ENCODE measurements at places on chromosomes 4 and X. TPM values are rescaled to one million over a fixed set of nuclear protein-coding genes. Genes with fewer than 3 reads are reported as not detected.

TCEANC gene
- 4.7 TPM for total RNA-seq

DNA sequence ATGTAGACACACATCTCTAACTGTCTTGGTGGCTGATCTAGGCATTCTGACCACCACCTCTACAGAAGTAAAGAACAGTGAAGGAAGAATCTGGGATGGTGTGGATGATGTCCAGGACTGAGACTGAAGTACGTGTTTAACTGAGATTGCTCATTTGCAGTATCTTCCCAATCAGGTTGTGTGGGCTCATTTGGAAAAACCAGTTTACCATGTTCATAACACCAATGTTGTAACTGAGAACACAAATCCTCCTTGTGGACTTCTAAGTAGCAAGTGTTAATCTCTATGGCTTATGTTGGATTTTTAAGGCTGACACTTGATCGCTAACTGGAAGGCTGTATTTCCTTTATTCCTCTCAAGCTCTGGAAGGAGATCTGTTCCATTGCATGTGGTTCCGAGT is 144.7 kb downstream of the ZNF518B start:
- no peak overlapping the region for H3K4me3 ChIP-seq
- no peak for DNase-seq
- H3K27ac ChIP-seq, result no peak overlapping the region
- H3K36me3 ChIP-seq, result no peaks in the 10 kb centered on the region
- no peaks in the 10 kb centered on the region for H3K4me1 ChIP-seq
- peaks cover 2% of the 10 kb centered on the region for H3K27me3 ChIP-seq

- H3K27me3 ChIP-seq, result no peaks in the 10 kb centered on the region
- peaks cover 7% of the 10 kb centered on the region for H3K36me3 ChIP-seq
- H3K4me1 ChIP-seq, result peaks cover 19% of the 10 kb centered on the region
- DNase-seq, result no peak
- no peak overlapping the region for H3K27ac ChIP-seq
These were observed 167.1 kb downstream of the NSUN7 start for GRCh38 chr4:40916880-40917279.

GRCh38 chr4:107896158-107896645 is 35.1 kb upstream of the CYP2U1 start:
- peak overlapping the region; percentile 83 for H3K27ac ChIP-seq
- no peaks in the 10 kb centered on the region for H3K27me3 ChIP-seq
- no peak for DNase-seq
- H3K4me1 ChIP-seq, result peaks cover 27% of the 10 kb centered on the region

DNA sequence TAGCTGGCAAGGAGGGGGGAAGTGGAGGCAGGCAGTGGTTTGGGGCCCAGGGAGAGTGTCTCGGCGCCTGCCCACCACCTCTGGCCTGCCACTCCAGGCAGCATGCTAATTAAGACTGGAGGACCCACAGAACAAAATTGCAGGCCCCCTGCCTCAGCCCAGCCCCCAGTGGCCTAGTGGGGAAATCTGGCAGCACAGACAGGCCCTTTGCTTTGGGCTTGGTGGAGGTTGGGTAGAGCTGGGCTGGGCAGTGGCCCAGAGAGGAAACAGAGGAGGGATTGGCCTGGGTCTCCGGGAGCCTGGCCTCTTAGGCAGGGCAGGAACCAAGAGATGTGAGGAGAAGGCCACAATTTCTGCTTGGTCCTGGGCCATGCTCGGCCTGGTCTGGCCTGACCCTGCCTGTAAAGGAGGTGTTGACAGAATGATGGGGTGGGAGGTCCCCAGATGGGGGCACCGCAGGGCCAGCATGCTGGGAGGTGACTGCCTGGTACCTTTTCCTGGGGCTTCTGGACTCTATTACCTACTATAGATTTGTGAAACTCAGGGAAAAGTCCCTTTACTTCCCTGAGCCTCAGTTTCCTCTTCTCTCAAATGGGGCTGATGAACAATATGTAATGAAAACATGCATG is 92.4 kb upstream of the PJA1 start:
- H3K4me3 ChIP-seq, result no peak overlapping the region
- no peaks in the 10 kb centered on the region for H3K36me3 ChIP-seq
- no peaks in the 10 kb centered on the region for H3K4me1 ChIP-seq
- H3K27me3 ChIP-seq, result peaks cover under 1% of the 10 kb centered on the region

Data from osteocyte (in vitro differentiated cells).